Placental epithelial cell (primary cell): ENCODE measurements at places on chromosomes 13 and 19. TPM values are rescaled to one million over a fixed set of nuclear protein-coding genes. Genes with fewer than 3 reads are reported as not detected.

The NCR1 gene
- total RNA-seq = not detected in 2 replicates

The IGSF23 gene
- total RNA-seq = not detected in 2 replicates

The PKN1 gene
- 5.6 and 7.9 TPM in 2 replicates for total RNA-seq

The NXNL1 gene
- total RNA-seq = not detected in 2 replicates

The C19orf85 gene
- not detected in 2 replicates for total RNA-seq

The ZNF146 gene
- total RNA-seq = 77.3 and 79.3 TPM in 2 replicates

The PLIN4 gene
- not detected in 2 replicates for total RNA-seq

The DNAAF3 gene
- total RNA-seq = 0.76 TPM in 1 of 2 replicates, not detected in the other

The RNF126 gene
- 34.9 and 59.5 TPM in 2 replicates for total RNA-seq

The PDX1 gene
- total RNA-seq = not detected in 2 replicates

The BRCA2 gene
- total RNA-seq = 3.5 and 4.1 TPM in 2 replicates

The KHSRP gene
- 79.7 and 92.4 TPM in 2 replicates for total RNA-seq

The TMEM190 gene
- total RNA-seq = 2.0 TPM in 1 of 2 replicates, not detected in the other

The ZNF835 gene
- total RNA-seq = 0.39 TPM in 1 of 2 replicates, not detected in the other

The FAM124A gene
- total RNA-seq = under 0.01 TPM in 1 of 2 replicates, not detected in the other

The ZNF677 gene
- 24.8 and 33.0 TPM in 2 replicates for total RNA-seq

The POU4F1 gene
- total RNA-seq = 0.11 TPM in 1 of 2 replicates, not detected in the other

The KLK7 gene
- total RNA-seq = not detected in 2 replicates

The IL11 gene
- total RNA-seq = 5.1 and 7.7 TPM in 2 replicates
